ENCODE measurements at places on chromosomes 2 and 18.

GRCh38 chr2:61433606-61434005 is 37.3 kb downstream of the USP34 start:
- DNase-seq = no peak

GRCh38 chr18:8623549-8624106 is 14.4 kb downstream of the RAB12 start:
- DNase-seq = peak; percentile 40

DNA sequence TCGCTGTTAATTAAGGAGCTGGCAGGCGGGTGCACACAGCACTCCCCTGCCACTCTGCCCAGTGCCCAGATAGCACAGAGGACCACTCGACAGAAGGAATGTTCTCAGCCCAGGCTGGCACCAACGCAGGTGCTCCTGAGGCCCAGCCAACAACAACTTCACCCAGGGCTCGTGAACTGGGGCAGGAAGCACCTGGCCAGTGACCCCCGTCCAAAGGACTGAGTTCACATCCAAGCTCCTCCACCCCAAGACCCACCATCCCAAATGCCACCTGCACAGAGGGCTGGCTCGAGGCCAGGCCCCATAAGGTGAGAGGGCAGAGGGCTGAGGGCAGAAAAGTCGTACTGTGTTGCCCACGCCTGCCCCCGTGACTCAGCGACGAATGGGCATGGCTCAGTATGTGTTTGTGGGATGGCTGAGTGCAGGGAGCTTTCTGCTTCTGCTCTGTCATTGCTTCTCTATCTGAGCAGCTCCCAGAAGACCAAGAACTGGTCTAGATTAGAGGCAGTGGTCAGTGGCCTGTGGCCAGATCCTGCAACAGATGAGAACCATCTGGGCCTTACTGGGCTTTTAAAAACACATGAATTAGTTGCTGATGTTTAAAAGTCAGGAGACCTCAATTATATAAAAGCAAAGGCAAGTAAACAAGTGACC is 68.4 kb downstream of the POLR1A start:
- DNase-seq = no peak

- DNase-seq = no peak
Observed at GRCh38 chr2:157684940-157685466, 56.3 kb upstream of the ACVR1C start.

GRCh38 chr18:37553633-37554398 is 11.8 kb downstream of the CELF4 start:
- DNase-seq = no peak

- DNase-seq = no peak
Observed at GRCh38 chr18:543447-544078, 36.6 kb upstream of the CETN1 start.

GRCh38 chr2:190707726-190708125 is 58.8 kb downstream of the NAB1 start:
- DNase-seq = no peak

DNA sequence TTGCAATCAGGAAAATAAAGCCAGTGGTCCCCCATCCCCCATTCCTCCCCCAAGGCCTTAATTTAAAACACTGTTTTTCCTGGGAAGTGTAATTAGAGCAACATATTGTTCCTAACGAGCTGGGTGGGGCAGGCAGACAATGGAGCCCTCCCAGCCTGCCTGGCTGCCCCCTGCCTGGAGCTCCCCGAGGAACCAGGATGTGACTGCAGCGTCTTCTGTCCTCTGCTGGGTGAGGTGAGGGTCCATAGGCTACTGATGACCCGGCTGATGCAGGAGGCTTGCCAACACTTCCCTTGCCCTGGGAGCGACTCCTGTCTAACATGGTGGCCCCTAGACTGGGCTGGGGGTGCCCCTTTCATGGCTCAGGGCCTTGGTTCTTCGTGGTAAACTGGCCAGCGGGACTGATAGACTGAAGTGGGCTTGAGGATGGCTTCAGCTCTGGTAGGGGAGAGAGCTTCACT is 152.4 kb downstream of the DYSF start:
- DNase-seq = no peak

- no peak for DNase-seq
Observed at GRCh38 chr18:3304832-3305231, 42.9 kb downstream of the MYL12B start.

DNA sequence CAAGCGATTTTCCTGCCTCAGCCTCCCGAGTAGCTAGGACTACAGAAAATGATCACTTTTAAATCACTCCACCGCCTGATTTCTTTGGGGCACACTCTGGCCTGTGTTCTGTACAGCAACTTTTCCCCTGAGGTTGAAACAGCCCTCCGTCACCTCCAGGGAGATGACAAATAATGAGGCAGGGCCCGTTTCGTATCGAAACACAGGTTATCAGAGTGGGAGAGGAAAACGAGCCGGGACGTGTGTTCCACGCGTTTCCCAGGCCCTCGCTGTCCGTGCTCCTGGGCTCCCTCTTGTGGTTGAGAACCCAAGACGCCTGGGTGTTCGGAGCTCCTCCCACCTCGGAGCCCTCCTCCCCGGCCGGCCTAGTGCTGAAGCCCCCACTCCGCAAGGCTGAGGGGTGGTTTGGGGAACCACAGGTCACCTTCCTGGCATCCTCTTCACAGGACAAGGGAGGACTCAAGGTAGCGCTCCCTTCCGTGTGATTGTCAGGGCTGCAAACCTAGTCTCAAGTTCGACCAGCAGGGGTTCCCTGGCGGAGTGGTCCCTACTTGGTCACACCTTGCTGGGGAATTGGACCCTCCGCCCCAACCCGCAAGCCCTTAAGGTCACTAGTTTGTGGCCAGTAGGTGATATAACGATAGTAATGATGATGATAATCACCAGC is 12.8 kb downstream of the ATP6V1B1 start:
- peak; percentile 61 for DNase-seq

DNA sequence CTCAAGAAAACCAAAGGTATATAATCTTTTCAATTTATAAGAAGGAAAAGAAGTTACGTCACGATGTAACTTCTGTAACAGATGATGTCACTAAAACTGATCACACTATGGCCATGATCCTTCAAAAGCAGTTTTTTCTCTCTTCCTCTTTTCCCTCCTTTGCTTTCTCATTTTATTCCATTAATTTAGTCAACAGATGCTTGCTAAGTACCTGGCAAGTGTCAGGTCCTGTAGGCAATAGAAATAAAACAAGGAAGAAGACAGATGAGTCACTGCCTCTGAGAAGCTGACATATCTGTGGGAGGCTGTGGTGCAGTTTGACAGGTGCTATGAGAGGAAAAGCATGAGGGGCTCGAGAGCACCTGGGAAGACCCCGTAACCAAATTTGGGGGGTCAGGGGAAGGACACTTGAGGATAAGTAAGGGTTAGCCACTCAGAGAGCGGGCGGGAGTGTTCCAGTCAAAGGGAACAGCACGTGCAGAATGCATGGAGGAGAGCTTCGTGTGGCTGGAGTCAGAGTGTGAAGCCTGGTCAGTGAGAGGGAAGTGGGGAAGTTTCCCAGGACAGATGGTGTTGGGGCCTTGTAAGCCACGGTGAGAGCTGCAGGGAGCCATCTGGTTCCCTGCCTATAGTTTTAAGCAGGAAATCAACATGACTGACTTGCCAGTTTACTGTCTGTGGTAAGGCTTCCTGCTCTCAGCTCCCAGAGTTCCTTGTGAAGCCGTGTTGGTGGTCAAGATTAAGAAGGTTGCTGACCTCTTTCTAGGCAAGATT is 198.8 kb upstream of the FOSL2 start:
- DNase-seq = no peak

- DNase-seq = no peak
Observed at GRCh38 chr2:71664161-71664560, 210.8 kb downstream of the DYSF start.

DNA sequence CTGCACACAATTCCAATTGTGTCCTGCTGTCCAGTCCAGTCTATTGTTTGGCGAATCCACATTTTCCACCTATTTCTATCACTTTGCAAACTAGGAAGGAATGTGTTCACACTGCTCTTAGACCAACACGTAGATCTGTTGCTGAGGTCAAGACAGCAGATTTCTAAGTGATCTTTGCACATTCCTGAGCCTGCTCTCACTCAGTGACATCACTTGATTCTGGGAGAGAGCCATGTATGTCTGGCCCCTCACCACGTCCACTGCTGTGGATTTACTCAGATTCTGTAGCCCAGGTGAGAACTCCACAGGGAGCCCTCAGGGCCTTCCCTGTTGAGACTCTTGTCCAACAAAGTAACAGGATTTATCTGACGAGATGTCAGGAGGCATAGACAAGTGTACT is 317.2 kb downstream of the TSN start:
- no peak for DNase-seq

- no peak for DNase-seq
Observed at GRCh38 chr18:76952747-76953146, 130.4 kb downstream of the ZNF236 start.

DNA sequence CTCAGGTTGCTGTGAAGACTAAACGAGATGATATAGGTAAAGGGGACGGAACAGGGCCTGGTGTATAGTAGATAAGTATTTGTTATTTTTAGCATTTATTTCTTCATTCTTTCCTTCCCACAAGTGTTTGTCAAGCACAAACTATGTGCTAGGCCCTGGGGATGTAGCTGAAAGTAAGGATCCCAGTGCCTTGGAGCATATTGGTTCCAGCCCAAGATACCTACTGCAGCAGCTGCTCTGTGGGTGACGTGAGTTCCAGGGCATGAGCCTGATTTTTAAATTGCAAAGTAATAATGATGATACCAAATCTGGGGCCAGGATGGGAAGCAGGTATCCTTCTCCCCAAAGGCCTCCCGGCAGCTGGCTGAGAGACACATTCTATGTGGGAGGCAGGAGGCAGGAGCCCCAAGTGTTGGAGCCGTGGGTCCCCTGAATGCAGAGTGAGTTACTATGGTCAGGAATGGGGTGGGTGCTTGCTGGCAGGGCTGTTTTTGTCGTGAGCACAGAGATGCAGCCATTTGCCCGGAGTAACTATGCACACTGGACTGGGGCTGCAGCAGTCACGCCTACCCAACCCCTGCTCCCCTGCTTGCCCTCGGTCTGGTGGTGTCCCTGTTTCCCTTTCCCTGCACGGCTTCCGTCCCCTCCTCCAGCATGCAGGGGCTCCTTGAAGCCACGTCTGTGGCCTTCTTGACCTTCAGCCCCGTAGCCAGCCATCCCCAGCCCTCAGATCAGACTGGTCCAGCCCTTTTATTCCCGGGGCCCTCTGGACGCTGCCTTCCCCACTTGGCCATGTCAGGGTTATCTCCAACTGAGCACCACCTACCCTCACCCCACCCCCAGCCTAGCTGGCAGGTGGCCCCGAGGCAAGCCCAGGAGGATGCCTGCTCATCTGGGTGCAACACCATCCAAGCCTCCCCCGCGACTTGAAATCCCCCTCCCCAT is 52.4 kb downstream of the INHBB start:
- DNase-seq = no peak

DNA sequence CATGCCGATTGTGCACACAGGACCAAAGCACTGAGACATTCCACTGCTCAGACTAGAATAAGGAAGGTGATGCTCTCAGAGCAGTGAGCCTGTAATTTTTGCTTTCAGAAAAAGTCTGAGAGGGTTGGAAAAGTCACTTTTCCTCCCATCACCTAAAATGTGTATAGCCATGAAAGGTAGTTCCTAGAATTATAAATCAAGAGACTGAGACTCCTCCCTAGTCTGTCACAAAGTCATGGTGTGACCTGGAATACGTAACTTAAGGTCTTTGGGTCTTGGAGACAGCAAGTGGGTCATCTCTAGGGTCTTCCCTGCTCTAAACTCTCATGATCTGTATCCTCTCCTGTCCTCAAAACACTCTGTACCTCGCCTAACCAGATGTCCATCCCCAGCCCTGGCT is 16.9 kb downstream of the ZNF521 start:
- DNase-seq = no peak

DNA sequence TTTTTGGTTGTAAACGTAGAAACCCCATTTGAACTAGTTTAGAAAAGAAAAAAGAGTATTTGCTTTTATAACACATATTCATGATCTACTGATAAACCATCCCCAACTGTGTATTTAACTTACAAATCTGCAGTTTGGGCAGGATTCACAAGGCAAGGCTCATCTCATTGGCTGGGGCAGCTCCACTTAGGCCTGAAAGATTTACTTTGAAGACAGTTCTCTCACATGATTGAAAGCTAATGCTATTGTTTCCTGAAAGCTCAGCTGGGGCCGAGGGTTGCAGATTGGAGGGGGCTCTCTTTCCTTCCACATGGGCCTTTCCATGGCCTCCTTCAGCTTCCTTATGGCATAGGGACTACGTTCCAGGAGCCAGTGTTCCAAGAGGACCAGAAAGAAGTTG is 47.4 kb downstream of the ARHGAP15 start:
- no peak for DNase-seq

DNA sequence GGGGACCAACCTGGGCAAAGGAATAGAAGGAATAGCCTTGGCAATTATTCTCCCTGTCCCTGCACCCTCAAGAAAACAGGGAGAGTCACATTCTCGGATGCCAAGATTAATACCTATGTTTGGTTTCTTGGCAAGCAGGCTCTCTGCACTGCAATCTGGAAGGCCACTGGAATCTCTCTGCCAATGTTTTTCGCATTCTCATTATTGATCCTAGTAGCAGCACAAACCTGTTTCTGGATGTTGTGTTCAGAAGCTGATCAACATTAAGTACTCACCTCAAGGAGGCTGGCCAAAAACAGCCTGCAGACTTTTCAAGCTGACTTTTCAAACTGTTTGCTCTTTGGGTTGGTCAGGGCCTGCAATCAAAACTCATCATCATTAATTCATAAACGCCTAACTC is 62.2 kb downstream of the CLHC1 start:
- DNase-seq = no peak

DNA sequence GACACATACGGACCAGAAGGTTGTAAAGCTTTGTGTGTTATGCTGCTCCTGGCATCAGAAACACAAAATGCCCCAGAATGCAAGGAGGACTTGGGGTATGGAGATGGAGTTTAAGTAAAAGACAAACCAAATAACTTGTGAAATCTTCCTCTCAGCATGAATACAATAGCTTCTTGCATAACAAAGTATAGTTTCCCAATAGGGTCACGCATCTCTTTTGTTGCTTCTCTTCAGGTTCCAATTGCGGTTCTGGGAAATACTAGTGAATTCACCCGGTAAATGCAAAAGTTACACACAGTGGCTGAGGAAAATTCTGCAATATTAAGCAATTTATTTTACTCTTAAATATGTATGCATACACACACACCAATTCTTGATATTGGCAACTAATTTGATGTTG is 339.2 kb upstream of the EPHA4 start:
- no peak for DNase-seq

- no peak for DNase-seq
Observed at GRCh38 chr2:206125901-206126300, 33.3 kb downstream of the NDUFS1 start.

GRCh38 chr2:194182888-194183287 is 1474.1 kb upstream of the SLC39A10 start:
- DNase-seq = no peak

DNA sequence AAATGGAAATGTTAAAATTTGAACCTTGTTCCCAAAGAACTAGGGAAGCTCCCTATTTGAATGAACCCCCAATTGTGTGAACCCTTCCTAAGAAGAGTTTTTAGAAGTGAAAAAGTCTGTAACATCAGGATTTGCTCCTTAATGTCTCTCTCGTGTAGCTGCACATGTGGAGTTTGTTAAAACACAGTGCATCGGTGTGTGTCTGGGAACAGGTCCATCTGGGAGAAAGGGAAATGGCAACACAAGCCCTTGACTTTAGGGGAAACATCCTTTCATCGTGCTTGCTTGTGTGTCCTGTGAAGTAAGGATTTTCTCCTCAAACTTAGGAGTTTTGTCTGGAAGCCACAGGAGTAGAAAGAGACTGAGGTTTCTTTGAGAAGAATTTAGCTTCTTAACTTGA is 203.9 kb downstream of the PRKCE start:
- no peak for DNase-seq

Measured in T-helper 2 cell (primary cell).